Activated naive CD8-positive, alpha-beta T cell treated with anti-CD3 and anti-CD28 coated beads, Interleukin-2, amount 50 U/mL, for 24 hours (primary cell): ENCODE measurements at places on chromosomes 6 and 20.

GRCh38 chr6:135116571-135116970 is 61.9 kb upstream of the HBS1L start:
- no peaks in the 10 kb centered on the region for H3K27me3 ChIP-seq
- H3K27ac ChIP-seq, result peak overlapping the region; percentile 89
- peaks cover 3% of the 10 kb centered on the region for H3K36me3 ChIP-seq
- H3K4me1 ChIP-seq, result peaks cover 91% of the 10 kb centered on the region

DNA sequence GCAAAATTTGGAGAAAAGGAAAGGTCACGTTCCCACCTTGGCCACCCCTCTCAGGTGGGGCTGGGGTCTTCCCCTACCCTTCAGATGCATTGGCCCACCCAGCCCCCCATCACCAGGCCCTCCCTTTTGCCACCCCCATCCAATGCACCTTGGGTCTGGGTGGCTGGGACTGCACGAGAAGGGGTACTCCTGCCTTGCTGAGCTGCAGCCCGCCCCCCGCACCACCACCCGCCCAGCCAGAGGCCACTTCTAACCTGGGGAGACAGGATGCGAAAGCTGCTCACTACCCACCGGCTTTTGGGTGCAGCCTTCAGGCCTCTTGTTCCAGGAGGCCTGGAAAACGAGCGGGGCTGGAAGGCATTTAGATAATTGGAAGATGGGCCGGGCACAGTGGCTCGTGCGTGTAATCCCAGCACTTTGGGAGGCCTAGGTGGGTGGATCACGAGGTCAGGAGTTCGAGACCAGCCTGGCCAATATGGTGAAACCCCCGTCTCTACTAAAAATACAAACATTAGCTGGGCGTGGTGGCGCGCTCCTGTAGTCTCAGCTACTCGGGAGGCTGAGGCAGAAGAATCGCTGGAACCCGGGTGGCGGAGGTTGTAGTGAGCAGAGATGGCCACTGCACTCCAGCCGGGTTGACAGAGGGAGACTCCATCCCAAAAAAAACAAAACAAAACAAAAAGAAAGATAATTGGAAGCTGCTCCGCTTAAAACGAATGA is 1.2 kb upstream of the CDC25B start:
- peak overlapping the region; percentile 95 for H3K27ac ChIP-seq
- H3K4me1 ChIP-seq, result peaks cover 41% of the 10 kb centered on the region
- no peak for DNase-seq
- no peaks in the 10 kb centered on the region for H3K27me3 ChIP-seq
- H3K4me3 ChIP-seq, result peak overlapping the region; percentile 91

DNA sequence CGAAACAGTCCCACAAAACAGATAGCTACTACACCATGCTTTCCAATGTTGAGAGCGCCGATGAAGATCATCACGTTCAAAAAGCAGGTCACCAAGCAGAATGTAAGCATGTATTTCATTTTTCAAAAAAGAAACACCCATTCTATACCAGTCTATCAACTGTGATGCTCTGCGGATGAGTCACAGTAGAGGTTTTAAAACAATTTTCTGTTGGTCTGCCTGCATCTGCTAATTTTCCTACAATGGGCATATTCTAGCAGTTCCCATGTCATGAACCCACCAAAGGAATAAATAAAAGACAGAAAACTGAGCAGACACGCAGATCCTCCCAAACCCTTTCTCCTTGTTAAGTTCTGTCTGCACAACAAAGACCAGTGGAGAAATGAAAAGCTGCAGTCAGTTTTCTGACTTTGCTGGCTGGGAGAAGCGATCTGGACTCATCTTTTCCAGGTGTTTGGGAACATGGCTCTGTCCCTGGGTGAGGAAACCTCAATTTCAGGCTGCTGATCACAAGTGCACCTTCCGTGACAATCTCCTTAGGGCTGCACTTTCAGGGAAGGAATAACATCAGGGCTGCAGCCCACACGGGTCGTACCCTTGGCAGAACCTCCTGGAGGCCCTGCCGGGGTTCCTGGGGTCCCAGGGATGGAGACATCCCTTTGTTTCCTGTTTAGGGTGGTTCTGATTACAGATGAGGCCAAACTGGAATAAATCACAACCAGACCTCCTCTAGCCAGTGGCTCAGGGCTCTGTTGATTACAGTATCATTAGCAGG is 200.1 kb downstream of the BMP7 start:
- no peak overlapping the region for H3K4me3 ChIP-seq
- H3K27me3 ChIP-seq, result peaks cover 40% of the 10 kb centered on the region
- no peak overlapping the region for H3K27ac ChIP-seq
- no peaks in the 10 kb centered on the region for H3K36me3 ChIP-seq
- no peak for DNase-seq

GRCh38 chr6:149079456-149079855 is 238.1 kb upstream of the TAB2 start:
- no peaks in the 10 kb centered on the region for H3K27me3 ChIP-seq
- H3K4me3 ChIP-seq, result no peak overlapping the region
- no peak overlapping the region for H3K27ac ChIP-seq

GRCh38 chr6:151067684-151068596 is 171.8 kb upstream of the AKAP12 start:
- H3K27ac ChIP-seq, result no peak overlapping the region
- H3K4me3 ChIP-seq, result no peak overlapping the region
- no peaks in the 10 kb centered on the region for H3K27me3 ChIP-seq
- peaks cover 42% of the 10 kb centered on the region for H3K36me3 ChIP-seq

DNA sequence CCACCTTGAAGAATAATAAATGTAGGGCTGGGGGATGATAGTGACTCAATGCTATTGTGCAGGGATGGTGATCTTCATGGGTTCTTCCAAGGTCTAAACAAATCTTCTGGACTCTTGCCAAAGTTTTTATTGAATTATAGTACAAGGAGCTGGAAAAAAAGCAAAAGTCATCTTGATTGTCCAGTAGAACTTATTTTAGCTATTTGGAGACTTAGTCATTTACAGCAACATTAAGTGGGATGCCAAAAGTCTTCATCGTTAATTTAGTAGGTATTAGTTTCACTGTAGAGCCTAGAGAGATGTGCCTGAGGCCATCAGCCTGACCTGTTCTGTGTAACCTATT is 212.9 kb upstream of the TBX18 start:
- no peaks in the 10 kb centered on the region for H3K4me1 ChIP-seq
- DNase-seq, result no peak
- H3K27ac ChIP-seq, result no peak overlapping the region
- H3K4me3 ChIP-seq, result no peak overlapping the region
- H3K27me3 ChIP-seq, result no peaks in the 10 kb centered on the region
- no peaks in the 10 kb centered on the region for H3K36me3 ChIP-seq

DNA sequence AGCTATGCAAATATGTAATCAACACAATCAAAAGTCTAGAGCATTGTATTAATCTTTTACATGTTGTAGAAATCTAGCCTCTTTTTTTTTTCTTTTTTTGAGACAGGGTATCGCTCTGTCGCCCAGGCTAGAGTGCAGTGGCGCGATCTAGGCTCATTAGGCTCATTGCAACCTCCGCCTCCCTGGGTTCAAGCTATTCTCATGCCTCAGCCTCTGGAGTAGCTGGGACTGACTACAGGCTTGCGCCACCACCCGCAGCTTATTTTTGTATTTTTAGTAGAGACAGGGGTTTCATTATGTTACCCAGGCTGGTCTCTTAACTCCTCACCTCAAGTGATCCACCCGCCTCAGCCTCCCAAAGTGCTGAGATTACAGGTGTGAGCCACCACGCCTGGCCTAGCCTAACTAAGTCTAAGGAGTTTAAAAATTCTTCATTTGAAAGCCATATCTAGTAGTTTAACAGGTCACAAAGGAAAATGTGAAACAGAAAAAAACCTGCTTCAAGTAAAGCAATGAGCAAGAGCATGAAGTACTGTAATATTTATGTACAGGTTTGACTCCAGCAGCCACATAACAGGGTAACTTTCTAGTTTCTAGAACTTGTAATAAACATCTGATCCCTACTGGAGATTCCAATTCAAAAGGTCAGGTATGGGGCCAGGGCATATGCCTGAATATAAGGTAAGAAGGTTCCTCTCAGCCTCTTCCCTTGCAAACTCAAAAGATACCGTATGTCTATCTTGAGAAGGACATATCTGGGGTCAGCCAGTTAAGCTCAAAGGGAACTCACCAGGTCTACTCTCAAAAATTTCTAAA is 4.4 kb downstream of the CPNE1 start:
- peak overlapping the region; percentile 98 for H3K27ac ChIP-seq
- peak overlapping the region; percentile 80 for H3K4me3 ChIP-seq
- H3K4me1 ChIP-seq, result peaks cover 74% of the 10 kb centered on the region
- peak; percentile 33 for DNase-seq

GRCh38 chr6:120514544-120514943 is 819.7 kb downstream of the TBC1D32 start:
- H3K4me1 ChIP-seq, result no peaks in the 10 kb centered on the region
- no peak overlapping the region for H3K4me3 ChIP-seq
- DNase-seq, result no peak
- no peaks in the 10 kb centered on the region for H3K36me3 ChIP-seq
- H3K27ac ChIP-seq, result no peak overlapping the region

- no peaks in the 10 kb centered on the region for H3K4me1 ChIP-seq
- H3K4me3 ChIP-seq, result no peak overlapping the region
Measured at GRCh38 chr6:83221276-83221675, 28.1 kb downstream of the RWDD2A start.
